ENCODE measurements at places on chromosomes 7 and 10.

DNA sequence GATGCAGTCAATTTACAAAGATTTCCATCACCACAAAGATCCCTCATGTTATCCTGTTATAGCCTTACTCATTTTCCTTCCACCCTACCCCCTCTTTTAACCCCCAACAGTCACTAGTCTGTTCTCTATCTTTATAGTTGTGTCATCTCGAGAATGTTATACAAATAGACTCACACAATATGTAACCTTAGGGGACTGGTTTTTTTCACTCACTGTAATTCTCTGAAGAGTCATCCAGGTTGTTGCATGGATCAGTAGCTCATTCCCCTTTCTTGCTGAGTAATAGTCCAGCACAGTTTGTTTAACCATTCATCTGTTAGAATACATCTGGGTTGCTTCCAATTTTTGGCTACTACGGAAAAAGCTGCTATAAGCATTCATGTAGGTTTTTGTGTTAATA lies 121.1 kb upstream of the PDE1C start:
- DNase-seq = no peak

GRCh38 chr10:64619102-64619501 lies 1097.9 kb downstream of the REEP3 start:
- DNase-seq = no peak

DNA sequence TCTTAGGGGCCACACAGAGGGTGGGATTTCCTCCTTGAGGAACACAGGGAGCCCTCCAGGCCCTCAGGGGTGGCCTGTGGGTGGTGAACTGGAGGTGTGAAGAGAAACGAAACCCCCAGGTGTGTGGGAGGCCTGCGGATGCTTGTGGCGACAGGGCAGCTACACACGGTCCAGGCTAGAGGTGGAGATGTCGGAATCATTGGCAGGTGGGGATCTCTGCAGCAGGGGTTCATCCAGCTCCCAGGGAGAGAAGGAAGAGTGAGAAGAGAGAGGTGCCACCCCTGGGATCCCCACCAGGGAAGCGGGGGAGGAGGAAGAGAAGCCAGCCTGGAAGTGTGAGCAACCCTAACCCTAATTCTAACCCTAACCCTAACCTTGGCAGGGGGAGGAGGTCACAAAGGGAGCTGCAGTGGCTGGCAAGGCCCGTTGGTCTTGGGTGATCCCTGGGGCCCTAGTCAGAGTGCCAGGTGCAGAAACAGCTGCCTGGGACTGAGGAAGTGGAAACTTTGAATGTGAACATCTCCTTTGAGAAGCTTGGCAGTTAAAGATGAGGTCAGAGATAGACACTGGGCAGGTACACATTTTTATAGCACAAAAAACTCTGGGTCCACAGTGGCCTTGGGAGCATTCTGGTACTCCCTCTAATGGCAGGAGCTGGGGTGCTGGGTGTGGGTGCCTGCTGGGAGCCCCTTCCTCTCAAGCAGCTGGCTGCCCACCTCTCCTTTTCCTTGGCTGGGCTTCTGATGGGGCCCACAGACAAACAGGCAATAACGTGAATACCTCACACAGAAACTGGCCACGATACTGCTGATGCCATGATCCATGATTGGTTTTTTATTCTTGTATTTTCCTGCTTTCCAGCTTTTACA lies 6.8 kb upstream of the AEBP1 start:
- no peak for DNase-seq

DNA sequence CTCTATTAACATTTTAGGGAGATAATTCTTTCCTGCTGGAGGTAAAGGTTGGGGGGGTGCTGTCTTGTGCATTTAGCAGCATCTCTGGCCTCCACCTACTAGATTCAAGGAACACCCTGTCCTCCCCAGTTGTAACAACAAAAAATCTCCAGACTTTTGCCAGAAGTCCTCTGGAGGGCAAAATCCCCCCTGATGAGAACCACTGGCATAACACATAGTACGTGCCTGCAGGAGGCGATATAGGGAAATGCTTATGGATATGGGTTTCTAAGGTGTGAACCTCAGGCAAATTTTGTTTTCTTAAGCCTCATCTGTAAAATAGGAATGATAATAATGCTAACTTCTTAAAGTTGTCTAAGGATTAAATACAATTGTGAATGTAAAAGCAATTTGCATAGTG lies 2.9 kb upstream of the OSBPL3 start:
- DNase-seq = no peak

DNA sequence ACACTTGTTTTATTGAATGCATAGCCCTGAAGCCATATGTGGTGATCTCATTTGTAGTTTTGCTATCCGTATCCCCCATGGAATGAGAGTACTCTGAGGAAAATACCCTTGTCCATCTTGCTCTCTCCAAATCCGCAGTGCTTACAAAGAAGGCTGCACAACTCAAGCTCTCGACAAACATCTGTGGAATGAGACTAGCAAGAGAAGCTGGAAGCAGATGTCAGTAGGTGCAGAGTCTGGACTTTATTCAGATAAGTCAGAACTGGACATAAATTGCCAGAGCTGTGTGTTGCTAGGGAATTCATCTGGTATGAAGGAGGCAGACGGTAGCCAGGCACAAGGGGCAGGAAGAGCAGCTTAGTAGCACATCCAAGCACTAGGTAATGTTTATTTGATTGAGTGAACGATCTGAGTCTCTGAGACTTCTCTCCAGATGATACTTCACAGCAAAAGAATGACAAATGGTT lies 1046.2 kb downstream of the XPNPEP1 start:
- DNase-seq = no peak

DNA sequence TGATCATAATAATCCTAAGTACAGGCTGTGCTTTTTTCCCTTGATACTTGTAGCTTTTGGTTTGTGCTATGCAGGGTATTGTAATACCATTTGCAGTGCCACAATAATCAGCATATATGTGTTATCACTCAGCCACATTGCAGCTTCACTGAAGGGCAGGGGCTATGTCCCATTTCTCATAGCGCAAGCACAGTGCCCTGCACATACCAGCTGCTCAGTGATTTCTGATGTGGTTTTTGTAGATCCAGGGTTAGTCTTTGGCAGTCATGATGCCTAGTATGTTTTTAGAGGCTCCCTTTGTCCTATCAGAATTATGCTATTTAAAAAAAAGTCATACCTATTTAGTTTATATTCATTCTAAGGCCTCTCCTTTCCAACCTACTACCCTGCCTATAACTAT lies 25.8 kb downstream of the MET start:
- no peak for DNase-seq

- no peak for DNase-seq
Measured at GRCh38 chr7:129343099-129343700, 91.0 kb upstream of the STRIP2 start.

DNA sequence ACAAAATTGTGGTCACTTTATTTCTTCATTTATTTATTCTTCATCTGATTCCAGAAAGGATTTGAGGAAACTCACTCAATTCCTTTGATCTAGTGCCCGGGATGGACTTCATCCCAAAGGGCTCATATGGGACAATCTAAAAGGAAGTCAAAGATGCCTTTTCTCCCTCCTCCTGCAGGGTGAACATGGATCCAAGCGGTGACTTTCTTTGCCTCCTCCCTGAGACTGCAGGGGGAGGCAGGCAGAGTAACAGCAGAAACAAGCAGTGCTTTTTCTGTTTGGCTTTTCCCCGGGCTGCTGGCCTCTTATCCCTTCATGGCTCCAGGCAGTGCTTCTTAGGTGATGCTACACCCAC lies 10.0 kb upstream of the DNMBP start:
- DNase-seq = no peak

Measured in T follicular helper cell (primary cell).